ENCODE measurements at places on chromosomes 4 and X. TPM values are rescaled to one million over a fixed set of nuclear protein-coding genes. Genes with fewer than 3 reads are reported as not detected.

GRCh38 chr4:86451560-86452330 lies 91.9 kb upstream of the MAPK10 start:
- peaks cover 10% of the 10 kb centered on the region for H3K4me1 ChIP-seq
- no peak overlapping the region for H3K27ac ChIP-seq
- H3K4me3 ChIP-seq, result no peak overlapping the region
- no peaks in the 10 kb centered on the region for H3K36me3 ChIP-seq

- H3K36me3 ChIP-seq, result no peaks in the 10 kb centered on the region
- DNase-seq, result no peak
- H3K4me1 ChIP-seq, result no peaks in the 10 kb centered on the region
- no peak overlapping the region for H3K4me3 ChIP-seq
- H3K27ac ChIP-seq, result no peak overlapping the region
Observed at GRCh38 chrX:107849747-107850421, 24.2 kb downstream of the MID2 start.

- no peak overlapping the region for H3K4me3 ChIP-seq
- no peak overlapping the region for H3K27ac ChIP-seq
- H3K36me3 ChIP-seq, result no peaks in the 10 kb centered on the region
Observed at GRCh38 chrX:1264556-1264955, 4.1 kb upstream of the CSF2RA start.

The CYSLTR1 gene
- total RNA-seq, result 5.7 TPM

GRCh38 chrX:69131886-69132285 lies 33.4 kb downstream of the PJA1 start:
- no peaks in the 10 kb centered on the region for H3K36me3 ChIP-seq
- no peaks in the 10 kb centered on the region for H3K4me1 ChIP-seq
- DNase-seq, result no peak
- no peaks in the 10 kb centered on the region for H3K27me3 ChIP-seq

DNA sequence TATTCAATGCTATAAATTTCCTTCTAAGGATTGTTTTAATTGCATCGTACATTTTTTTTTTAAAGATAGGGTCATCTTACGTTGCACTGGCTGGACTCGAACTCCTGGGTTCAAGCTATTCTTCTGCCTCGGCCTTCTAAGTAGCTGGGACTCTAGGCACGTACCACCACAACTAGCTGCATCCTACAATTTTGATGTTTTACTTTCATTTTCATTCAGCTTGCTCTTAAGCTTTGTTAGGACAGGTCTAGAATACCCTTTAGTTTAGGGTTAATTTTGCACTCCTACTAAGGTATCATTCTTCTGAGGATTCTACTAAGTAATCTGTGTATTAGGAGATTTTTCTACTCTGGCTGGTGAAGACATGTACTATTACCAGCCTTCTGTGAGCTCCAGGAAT lies 50.2 kb upstream of the C1GALT1C1 start:
- H3K4me3 ChIP-seq, result no peak overlapping the region
- H3K36me3 ChIP-seq, result no peaks in the 10 kb centered on the region
- H3K27me3 ChIP-seq, result no peaks in the 10 kb centered on the region
- no peak for DNase-seq

The SASH3 gene
- total RNA-seq, result 176 TPM

DNA sequence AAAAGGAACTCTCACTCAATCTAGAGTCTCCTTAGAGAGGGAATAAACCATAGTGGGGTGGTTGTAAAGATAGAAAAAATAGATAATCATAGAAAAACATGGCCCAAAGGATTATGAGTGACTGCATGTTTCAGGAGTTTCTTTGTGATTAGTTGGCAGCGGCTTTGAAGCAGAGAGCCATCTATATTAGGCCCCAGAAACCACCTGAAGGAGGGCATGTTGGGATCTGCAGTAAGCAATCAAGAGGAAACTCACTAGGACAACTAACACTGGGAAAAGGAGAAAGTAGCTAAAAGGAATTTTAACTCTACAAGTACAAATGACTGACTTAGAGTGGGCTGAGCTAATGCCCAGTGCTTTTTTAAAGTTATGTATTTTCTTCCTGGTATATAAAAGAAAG lies 269.2 kb upstream of the NRK start:
- H3K36me3 ChIP-seq, result no peaks in the 10 kb centered on the region
- H3K27me3 ChIP-seq, result no peaks in the 10 kb centered on the region
- H3K4me3 ChIP-seq, result no peak overlapping the region
- no peak overlapping the region for H3K27ac ChIP-seq
- H3K4me1 ChIP-seq, result no peaks in the 10 kb centered on the region
- no peak for DNase-seq

- no peak overlapping the region for H3K4me3 ChIP-seq
- no peak for DNase-seq
- H3K27me3 ChIP-seq, result no peaks in the 10 kb centered on the region
- H3K4me1 ChIP-seq, result no peaks in the 10 kb centered on the region
- no peak overlapping the region for H3K27ac ChIP-seq
Observed at GRCh38 chr4:151267822-151268535, 9.0 kb upstream of the PRSS48 start.

The ALPK1 gene
- 14.5 TPM for total RNA-seq

DNA sequence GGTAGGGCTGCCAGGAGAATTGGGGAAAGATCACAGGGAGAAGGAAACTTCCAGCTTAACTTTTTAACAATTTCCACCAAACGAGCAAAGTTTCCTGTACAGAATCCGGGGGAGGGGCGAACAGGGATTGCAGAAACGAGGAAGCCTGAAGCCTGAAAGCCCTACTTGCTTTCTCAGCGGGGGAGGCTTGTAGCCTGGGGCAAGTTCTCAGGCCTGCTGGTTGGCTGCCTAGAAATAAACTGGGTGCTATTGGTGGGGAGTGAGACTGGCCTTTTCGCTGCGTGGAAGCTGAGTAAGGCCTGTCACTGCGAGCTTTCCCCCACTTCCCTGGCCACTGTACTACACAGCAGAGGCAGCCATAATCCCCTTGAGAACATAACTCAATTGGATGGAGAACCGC lies 110.8 kb upstream of the ATP8A1 start:
- no peak overlapping the region for H3K4me3 ChIP-seq
- H3K27ac ChIP-seq, result no peak overlapping the region
- no peaks in the 10 kb centered on the region for H3K27me3 ChIP-seq

DNA sequence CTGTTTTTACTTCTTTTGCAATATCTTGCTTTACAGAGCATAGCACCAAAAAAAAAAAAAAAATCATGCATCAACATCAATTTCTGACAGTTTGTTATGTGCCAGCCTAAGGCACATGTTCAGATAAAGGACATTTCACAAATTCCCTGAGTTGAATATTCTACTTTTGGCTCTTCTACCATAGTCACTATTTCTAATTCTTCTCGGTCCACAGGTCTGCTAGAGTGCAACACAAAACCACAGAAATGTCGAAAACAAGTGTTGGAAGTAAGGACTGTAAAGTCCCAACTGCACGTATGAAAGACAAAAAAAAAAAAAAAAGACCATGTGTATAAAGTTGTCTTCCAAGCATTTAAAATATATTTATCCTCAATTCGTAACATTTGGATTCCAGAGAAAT lies 494.2 kb upstream of the INTU start:
- H3K27me3 ChIP-seq, result no peaks in the 10 kb centered on the region
- H3K36me3 ChIP-seq, result no peaks in the 10 kb centered on the region
- DNase-seq, result no peak
- no peaks in the 10 kb centered on the region for H3K4me1 ChIP-seq
- no peak overlapping the region for H3K4me3 ChIP-seq

DNA sequence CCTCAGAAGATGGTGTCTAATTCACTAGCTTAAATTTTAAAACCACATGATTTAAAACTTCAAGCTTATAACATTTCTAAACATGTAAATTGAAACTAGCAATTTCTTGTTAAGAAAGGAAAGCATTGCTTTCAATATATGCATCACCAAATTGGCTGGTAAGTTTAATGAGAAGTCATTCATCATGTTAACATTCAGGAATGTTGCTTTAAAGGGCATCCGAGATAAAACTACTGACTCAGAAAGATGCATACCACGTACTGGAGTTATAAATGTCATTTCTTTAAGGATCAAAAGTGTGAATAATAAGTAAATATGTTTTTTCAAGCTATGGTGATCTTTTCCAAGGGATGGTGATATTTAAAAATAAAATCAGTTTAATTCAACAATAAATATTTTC lies 83.3 kb upstream of the VCX2 start:
- no peak overlapping the region for H3K27ac ChIP-seq
- no peak overlapping the region for H3K4me3 ChIP-seq
- no peaks in the 10 kb centered on the region for H3K27me3 ChIP-seq
- H3K4me1 ChIP-seq, result no peaks in the 10 kb centered on the region

The DRP2 gene
- total RNA-seq, result 4.7 TPM

- no peak overlapping the region for H3K27ac ChIP-seq
- no peaks in the 10 kb centered on the region for H3K36me3 ChIP-seq
- H3K4me1 ChIP-seq, result no peaks in the 10 kb centered on the region
- DNase-seq, result no peak
- H3K4me3 ChIP-seq, result no peak overlapping the region
Observed at GRCh38 chr4:134906404-134907023, 704.9 kb upstream of the PABPC4L start.

- H3K4me1 ChIP-seq, result no peaks in the 10 kb centered on the region
- no peaks in the 10 kb centered on the region for H3K27me3 ChIP-seq
- H3K4me3 ChIP-seq, result no peak overlapping the region
Observed at GRCh38 chrX:71846429-71846828, 64.2 kb upstream of the NHSL2 start.

The ZMAT1 gene
- total RNA-seq, result 5.1 TPM

- no peak for DNase-seq
- H3K27ac ChIP-seq, result no peak overlapping the region
- H3K36me3 ChIP-seq, result no peaks in the 10 kb centered on the region
- H3K4me3 ChIP-seq, result no peak overlapping the region
Observed at GRCh38 chr4:151417766-151418376, 8.9 kb downstream of the FHIP1A start.

The MCUB gene
- total RNA-seq, result 41.2 TPM

The IRF2 gene
- total RNA-seq, result 39.2 TPM

The CFI gene
- total RNA-seq, result 3.0 TPM

The SEC31A gene
- total RNA-seq, result 54.5 TPM

GRCh38 chrX:13364230-13364857 lies 44.5 kb upstream of the ATXN3L start:
- no peak overlapping the region for H3K4me3 ChIP-seq
- H3K4me1 ChIP-seq, result no peaks in the 10 kb centered on the region
- H3K36me3 ChIP-seq, result no peaks in the 10 kb centered on the region
- no peaks in the 10 kb centered on the region for H3K27me3 ChIP-seq
- H3K27ac ChIP-seq, result no peak overlapping the region
- no peak for DNase-seq

GRCh38 chr4:64156253-64156652 lies 253.0 kb downstream of the TECRL start:
- no peak overlapping the region for H3K4me3 ChIP-seq
- no peak overlapping the region for H3K27ac ChIP-seq
- no peaks in the 10 kb centered on the region for H3K36me3 ChIP-seq

DNA sequence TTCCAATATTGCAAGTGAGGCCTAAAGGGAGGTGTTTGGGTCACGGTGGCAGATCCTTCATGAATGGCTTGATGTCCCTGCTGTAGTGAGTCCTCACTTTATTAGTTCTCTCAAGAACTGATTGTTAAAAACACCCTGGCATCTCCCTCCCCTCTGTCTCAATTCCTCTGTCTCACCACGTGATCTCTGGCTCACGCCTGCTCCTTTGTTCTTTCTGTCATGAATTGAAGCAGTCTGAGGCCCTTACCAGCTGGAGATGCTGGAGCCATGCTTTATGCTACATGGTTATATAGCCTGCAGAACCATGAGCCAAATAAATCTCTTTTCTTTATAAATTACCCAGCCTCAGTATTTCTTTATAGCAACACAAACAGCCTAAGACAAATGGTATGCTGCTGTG lies 980.7 kb upstream of the GRIA3 start:
- H3K4me3 ChIP-seq, result no peak overlapping the region
- no peaks in the 10 kb centered on the region for H3K36me3 ChIP-seq
- H3K27me3 ChIP-seq, result no peaks in the 10 kb centered on the region
- no peak for DNase-seq
- H3K27ac ChIP-seq, result no peak overlapping the region
- no peaks in the 10 kb centered on the region for H3K4me1 ChIP-seq

GRCh38 chr4:122047456-122048425 lies 95.9 kb upstream of the TRPC3 start:
- H3K36me3 ChIP-seq, result no peaks in the 10 kb centered on the region
- H3K4me1 ChIP-seq, result no peaks in the 10 kb centered on the region
- no peaks in the 10 kb centered on the region for H3K27me3 ChIP-seq
- H3K4me3 ChIP-seq, result no peak overlapping the region
- no peak overlapping the region for H3K27ac ChIP-seq

- H3K36me3 ChIP-seq, result no peaks in the 10 kb centered on the region
- H3K27me3 ChIP-seq, result no peaks in the 10 kb centered on the region
- H3K4me1 ChIP-seq, result peaks cover 11% of the 10 kb centered on the region
- H3K4me3 ChIP-seq, result no peak overlapping the region
- no peak overlapping the region for H3K27ac ChIP-seq
Observed at GRCh38 chr4:52894443-52894842, 32.3 kb downstream of the RASL11B start.

The TENM3 gene
- total RNA-seq, result 9.5 TPM

The ENAM gene
- 1.2 TPM for total RNA-seq

The STK32B gene
- total RNA-seq, result 2.9 TPM

GRCh38 chrX:22542641-22543040 lies 269.9 kb downstream of the CBLL2 start:
- H3K27me3 ChIP-seq, result no peaks in the 10 kb centered on the region
- no peaks in the 10 kb centered on the region for H3K36me3 ChIP-seq
- H3K4me3 ChIP-seq, result no peak overlapping the region
- DNase-seq, result no peak
- H3K4me1 ChIP-seq, result no peaks in the 10 kb centered on the region

The COX7B2 gene
- total RNA-seq, result not detected

- H3K4me1 ChIP-seq, result no peaks in the 10 kb centered on the region
- H3K27ac ChIP-seq, result no peak overlapping the region
- DNase-seq, result no peak
- no peaks in the 10 kb centered on the region for H3K36me3 ChIP-seq
- no peaks in the 10 kb centered on the region for H3K27me3 ChIP-seq
Observed at GRCh38 chrX:15214588-15214987, 55.3 kb downstream of the ASB9 start.

The ITGB1BP2 gene
- total RNA-seq, result 1.4 TPM

Measured in thymus (tissue), 14 donors.